ENCODE measurements at places on chromosomes 3 and 15.
A peak's percentile ranks its signal among the peaks of the same experiment; 100 is the strongest.

DNA sequence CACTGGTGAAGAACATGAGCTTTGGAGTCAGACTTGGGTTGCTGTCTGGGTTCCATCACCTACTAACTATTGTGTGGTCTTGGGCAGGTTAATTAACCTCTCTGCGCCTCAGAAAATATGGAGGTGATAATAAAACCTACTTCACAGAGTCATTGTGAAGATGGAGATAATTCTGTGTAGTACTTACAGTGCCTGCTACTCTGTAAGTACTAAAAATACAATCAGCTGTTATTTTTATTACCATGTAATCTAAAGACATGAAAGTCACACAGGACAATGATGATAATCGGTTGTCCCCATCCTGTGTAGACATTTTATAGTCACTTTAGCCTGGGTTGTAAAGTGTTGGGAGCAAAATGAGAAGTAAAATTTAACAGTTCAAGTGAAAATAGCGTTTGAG, 334.1 kb downstream of the THSD4 start:
- H3K27me3 ChIP-seq = peaks cover 1% of the 10 kb centered on the region
- DNase-seq = no peak
- H3K4me3 ChIP-seq = no peak overlapping the region
- H3K4me1 ChIP-seq = peaks cover under 1% of the 10 kb centered on the region
- no peak overlapping the region for H3K27ac ChIP-seq
- no peaks in the 10 kb centered on the region for H3K36me3 ChIP-seq

GRCh38 chr3:56917361-56918110, 115.8 kb upstream of the ARHGEF3 start:
- DNase-seq = no peak
- H3K27ac ChIP-seq = no peak overlapping the region
- no peaks in the 10 kb centered on the region for H3K36me3 ChIP-seq
- H3K27me3 ChIP-seq = no peaks in the 10 kb centered on the region
- H3K4me1 ChIP-seq = no peaks in the 10 kb centered on the region

GRCh38 chr15:28931828-28932227, 46.1 kb downstream of the APBA2 start:
- no peak overlapping the region for H3K27ac ChIP-seq
- no peak overlapping the region for H3K4me3 ChIP-seq
- H3K36me3 ChIP-seq = peaks cover 4% of the 10 kb centered on the region
- peaks cover 42% of the 10 kb centered on the region for H3K4me1 ChIP-seq
- peaks cover 5% of the 10 kb centered on the region for H3K27me3 ChIP-seq

DNA sequence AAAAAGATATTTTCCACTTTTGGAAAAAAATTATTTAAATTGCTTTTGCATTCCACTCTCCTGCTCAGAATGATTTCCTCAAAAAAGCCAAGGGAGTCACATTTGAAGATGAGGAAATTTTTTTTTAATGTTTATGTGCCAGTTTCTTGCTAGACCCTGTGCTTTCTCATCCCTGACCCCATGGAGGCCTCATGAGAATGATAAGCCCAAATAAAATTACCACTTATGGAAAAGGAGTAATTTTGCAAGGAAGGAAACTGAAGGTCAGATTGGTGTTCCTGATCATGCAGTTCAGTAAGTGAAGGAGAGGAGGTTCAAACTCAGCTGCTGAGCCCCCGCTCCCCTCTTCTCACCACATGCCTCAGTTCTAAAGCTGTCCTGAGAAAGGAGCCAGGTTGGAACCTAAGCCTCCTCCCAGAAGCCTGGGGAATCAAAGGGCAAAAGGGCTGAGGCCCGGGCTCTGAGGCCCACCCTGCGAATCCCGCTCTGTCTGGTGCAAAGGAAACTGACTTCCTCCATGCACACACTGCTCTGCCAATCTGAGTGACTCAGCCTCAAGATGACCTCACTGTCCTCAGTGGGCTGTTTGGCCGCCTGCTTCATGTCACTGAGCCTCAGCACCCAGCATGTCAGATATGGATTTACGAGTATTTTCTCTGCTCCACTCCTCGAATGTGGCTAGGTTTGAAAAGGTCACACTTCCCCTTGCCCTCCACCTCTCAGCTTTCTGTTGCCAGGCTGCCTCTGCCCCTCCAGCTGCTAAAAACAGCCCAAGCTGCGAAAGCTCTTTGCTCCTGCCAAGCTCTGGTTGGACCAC, 56.9 kb upstream of the FLNB start:
- peaks cover 4% of the 10 kb centered on the region for H3K36me3 ChIP-seq
- peaks cover 6% of the 10 kb centered on the region for H3K4me1 ChIP-seq
- peaks cover 5% of the 10 kb centered on the region for H3K27me3 ChIP-seq
- no peak overlapping the region for H3K27ac ChIP-seq
- H3K4me3 ChIP-seq = no peak overlapping the region
- DNase-seq = no peak

- H3K27ac ChIP-seq = no peak overlapping the region
- no peak for DNase-seq
- H3K4me1 ChIP-seq = no peaks in the 10 kb centered on the region
These were observed 316.7 kb downstream of the LPP start for GRCh38 chr3:188470508-188471130.

DNA sequence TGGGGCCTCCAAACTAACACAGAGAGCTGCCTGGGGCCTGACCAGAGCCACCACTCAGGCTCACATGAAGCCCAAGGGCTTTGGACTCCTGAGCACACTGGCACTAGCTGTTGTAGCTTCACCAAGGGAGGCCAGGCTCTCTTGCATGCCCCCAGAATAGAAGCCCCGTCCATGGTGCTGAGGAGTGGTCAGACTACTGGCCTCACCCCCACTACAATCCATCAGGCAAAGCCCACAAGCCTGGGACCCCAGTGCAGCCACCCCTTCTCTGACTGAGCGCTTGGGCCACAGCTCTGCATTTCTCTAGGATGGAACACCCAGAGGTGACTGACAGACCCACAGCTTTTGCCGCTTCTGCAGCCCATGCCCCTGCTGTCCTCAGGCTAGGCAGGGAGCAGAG, 180.8 kb downstream of the PYDC2 start:
- DNase-seq = no peak
- no peaks in the 10 kb centered on the region for H3K27me3 ChIP-seq
- no peak overlapping the region for H3K4me3 ChIP-seq
- H3K27ac ChIP-seq = no peak overlapping the region
- H3K4me1 ChIP-seq = no peaks in the 10 kb centered on the region

DNA sequence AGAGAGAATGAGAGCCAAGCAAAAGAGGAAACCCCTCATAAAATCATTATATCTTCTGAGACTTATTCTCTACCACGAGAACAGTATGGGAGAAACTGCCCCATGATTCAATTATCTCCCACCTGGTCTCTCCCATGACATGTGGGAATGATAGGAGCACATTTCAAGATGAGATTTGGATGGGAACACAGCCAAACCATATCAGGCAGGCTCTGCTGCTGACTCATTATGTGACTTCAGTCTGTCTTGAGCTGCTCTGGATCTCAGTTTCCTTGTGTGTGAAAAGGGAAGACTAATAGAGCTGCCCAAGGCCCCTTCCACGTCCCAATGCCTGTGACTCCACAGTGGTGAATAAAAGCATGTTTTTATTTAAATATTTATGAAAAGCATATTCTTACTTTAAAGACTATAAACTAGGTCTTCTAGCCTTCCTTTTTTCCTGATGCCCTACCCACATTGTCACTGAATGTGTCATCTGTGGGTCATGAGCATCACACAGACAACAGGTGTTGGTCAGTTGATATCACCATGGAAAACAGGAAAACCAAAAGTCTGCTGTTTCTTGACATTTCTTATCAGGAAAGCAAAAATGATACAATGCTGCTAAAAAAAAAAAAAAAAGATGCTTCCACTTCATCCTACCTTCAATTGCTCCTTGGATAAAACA, 96.0 kb upstream of the PPP2R3A start:
- no peak overlapping the region for H3K4me3 ChIP-seq
- H3K27me3 ChIP-seq = no peaks in the 10 kb centered on the region
- H3K27ac ChIP-seq = no peak overlapping the region

DNA sequence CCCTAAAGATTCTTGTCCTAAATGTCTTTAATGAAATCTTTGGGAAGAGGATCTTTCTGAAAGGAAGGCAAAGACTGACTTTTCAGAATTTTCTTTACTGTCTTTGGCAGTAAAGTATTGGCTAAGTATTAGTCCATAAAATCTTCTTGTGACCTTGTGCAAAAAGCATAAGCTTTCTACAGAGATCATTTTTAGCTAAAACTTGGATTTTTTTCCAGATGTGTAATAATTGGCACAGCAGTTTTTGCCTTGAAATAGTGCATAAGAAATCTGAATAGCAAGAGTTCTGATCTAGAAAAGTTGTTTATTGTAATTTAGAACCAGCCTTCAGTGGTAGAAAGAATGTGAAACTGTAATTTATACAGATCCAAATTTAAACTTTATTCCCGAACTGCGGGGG, 122.8 kb upstream of the CGNL1 start:
- H3K4me1 ChIP-seq = peaks cover 32% of the 10 kb centered on the region
- H3K4me3 ChIP-seq = no peak overlapping the region
- H3K27ac ChIP-seq = peak overlapping the region; percentile 94
- no peaks in the 10 kb centered on the region for H3K27me3 ChIP-seq
- DNase-seq = no peak

- H3K27ac ChIP-seq = peak overlapping the region; percentile 37
- no peaks in the 10 kb centered on the region for H3K27me3 ChIP-seq
- H3K4me1 ChIP-seq = peaks cover 19% of the 10 kb centered on the region
- no peak overlapping the region for H3K4me3 ChIP-seq
- no peak for DNase-seq
These were observed 31.9 kb upstream of the TSC22D2 start for GRCh38 chr3:150376001-150376848.

DNA sequence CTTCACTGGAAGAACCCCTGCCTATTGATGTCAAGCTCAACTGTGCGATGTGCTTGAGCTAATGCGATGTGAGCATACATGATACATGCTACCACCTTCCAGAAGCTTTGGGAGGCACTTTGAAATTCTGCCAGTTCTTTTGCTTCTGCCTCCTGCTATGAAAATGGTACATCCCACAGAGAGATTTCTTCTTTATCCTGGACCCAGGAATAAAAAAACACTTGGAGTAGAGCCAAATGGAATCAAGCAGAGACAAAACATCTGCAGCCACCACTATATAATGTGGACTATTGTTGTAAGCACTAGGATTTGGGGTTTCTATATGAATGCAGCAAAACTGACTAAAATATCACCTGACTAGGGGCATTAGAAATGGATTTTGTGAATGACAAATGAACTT, 119.9 kb upstream of the GAP43 start:
- DNase-seq = no peak
- H3K36me3 ChIP-seq = peaks cover 13% of the 10 kb centered on the region
- H3K4me1 ChIP-seq = no peaks in the 10 kb centered on the region
- no peak overlapping the region for H3K27ac ChIP-seq
- H3K27me3 ChIP-seq = no peaks in the 10 kb centered on the region
- no peak overlapping the region for H3K4me3 ChIP-seq

DNA sequence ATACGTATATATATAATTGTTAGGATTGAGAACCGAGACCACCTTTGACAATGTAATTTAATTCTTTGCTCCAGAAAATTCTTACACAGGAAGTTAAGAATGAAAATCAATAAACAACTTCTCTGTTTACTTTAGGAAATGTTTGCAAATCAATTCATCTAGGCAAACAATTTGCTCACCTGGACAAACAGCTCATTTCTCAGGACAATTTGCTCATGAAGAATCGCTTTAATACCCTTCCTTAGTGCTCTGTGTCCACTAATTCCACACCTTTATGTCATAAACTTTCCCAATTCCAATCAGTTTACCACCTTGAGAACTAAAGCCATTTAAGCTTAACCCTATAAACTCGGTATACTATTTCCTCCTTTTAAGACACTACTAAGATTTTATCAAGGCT, 292.2 kb downstream of the BCHE start:
- H3K4me1 ChIP-seq = no peaks in the 10 kb centered on the region
- DNase-seq = no peak
- H3K4me3 ChIP-seq = no peak overlapping the region
- no peak overlapping the region for H3K27ac ChIP-seq
- no peaks in the 10 kb centered on the region for H3K27me3 ChIP-seq

DNA sequence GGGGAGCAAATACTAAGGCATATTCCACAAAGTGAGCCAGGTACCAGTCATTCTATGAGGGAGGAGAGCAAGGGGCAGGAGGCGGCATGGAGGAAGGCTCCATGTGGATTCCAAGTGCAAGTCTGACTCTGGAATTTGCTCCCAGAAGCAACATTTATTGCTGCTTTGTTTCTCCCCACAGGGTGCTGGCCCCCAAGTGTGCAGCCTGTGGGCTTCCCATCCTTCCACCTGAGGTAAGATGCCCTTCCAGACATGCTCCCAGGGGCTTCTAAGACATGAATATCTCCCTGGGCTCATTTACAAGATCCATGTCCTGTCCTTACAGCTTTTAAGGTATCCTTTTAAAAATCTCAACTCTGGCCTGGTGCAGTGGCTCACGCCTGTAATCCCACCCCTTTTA, 15.9 kb upstream of the SACM1L start:
- no peak for DNase-seq
- H3K4me3 ChIP-seq = no peak overlapping the region
- H3K4me1 ChIP-seq = peaks cover 10% of the 10 kb centered on the region
- H3K36me3 ChIP-seq = no peaks in the 10 kb centered on the region
- H3K27me3 ChIP-seq = peaks cover 4% of the 10 kb centered on the region
- no peak overlapping the region for H3K27ac ChIP-seq

GRCh38 chr3:126307591-126308393, 49.4 kb downstream of the KLF15 start:
- no peak overlapping the region for H3K4me3 ChIP-seq
- no peaks in the 10 kb centered on the region for H3K4me1 ChIP-seq
- DNase-seq = no peak
- no peak overlapping the region for H3K27ac ChIP-seq
- no peaks in the 10 kb centered on the region for H3K27me3 ChIP-seq

- no peak for DNase-seq
- H3K27ac ChIP-seq = no peak overlapping the region
- H3K4me1 ChIP-seq = peaks cover 8% of the 10 kb centered on the region
These were observed 2.8 kb upstream of the SEMA3G start for GRCh38 chr3:52447512-52448355.

DNA sequence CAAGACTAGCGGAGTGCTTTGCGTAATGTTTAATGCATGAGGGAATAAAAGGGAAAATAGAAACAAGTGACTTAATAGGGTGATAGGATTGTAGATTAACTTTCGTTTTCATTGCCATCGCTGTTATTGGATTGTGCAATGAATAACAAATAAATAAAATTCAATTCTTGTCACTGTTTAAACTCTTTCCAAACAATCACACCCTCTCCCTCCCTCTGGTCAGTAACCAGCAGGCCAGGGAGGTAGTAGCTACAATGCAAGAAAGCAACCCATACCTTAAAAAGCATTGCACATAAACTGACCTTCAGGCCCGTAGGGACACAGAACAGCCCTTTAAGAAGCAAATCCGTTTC, 705 bp upstream of the TFRC start:
- H3K36me3 ChIP-seq = no peaks in the 10 kb centered on the region
- peak overlapping the region; percentile 99 for H3K4me3 ChIP-seq
- H3K27me3 ChIP-seq = peaks cover 2% of the 10 kb centered on the region
- no peak for DNase-seq
- peak overlapping the region; percentile 90 for H3K27ac ChIP-seq

GRCh38 chr15:25406846-25407245, 32.0 kb downstream of the UBE3A start:
- peaks cover 7% of the 10 kb centered on the region for H3K36me3 ChIP-seq
- peaks cover 3% of the 10 kb centered on the region for H3K27me3 ChIP-seq
- no peak overlapping the region for H3K4me3 ChIP-seq

- H3K4me1 ChIP-seq = no peaks in the 10 kb centered on the region
- no peaks in the 10 kb centered on the region for H3K36me3 ChIP-seq
- no peak overlapping the region for H3K4me3 ChIP-seq
These were observed 155.2 kb downstream of the UACA start for GRCh38 chr15:70608144-70608543.
